NCI-H2171 treated with DMSO at 0.1 percent for 48 hours (cell line): ENCODE measurements at places on chromosomes 13 and 19.
A peak's percentile ranks its signal among the peaks of the same experiment; 100 is the strongest.

- no peak for DNase-seq
Observed at GRCh38 chr13:107275945-107276614, 708.1 kb upstream of the ARGLU1 start.

DNA sequence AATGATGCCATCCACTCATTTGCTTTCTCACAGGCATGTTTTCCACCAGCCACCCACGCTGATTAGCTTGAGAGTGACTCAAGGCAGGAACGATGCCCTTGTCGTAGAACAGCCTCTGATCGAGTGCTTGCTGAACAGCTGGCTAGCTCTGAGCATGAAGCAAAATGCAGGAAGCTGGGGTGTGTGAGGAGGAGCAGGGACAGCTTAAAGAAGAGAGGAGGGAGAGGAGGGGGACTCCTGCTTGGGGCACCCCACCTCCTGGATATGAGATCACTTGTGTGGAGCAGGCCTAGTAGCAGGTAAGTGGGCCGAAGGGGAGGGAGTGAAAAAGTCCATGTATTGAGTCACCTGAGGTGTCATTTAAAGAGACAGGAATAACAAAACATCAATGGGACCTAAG lies 48.8 kb downstream of the IRS2 start:
- no peak for DNase-seq

DNA sequence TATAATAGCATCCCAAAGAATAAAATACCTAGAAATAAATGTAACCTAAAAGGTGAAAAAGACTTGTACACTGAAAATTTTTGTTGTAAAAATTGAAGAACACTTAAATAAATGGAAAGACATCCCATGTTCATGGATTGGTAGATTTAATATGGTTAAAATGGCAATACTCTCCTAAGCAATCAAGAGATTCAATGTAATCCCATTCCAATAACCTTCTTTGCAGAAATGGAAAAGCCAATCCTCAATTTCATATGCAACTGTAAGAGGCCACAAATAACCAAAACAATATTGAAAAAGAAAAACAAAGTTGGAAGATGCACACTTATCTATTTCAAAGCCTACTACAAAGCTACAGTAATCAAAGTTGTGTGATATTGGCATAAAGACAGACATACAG lies 17.7 kb downstream of the DZIP1 start:
- DNase-seq, result no peak

- DNase-seq, result no peak
Observed at GRCh38 chr19:23470873-23471545, 75.7 kb upstream of the ZNF91 start.

GRCh38 chr19:6514089-6514488 lies 12.0 kb upstream of the TUBB4A start:
- no peak for DNase-seq

- DNase-seq, result no peak
Observed at GRCh38 chr19:52898101-52898500, 666 bp upstream of the ZNF320 start.

GRCh38 chr13:67772807-67773453 lies 542.8 kb upstream of the PCDH9 start:
- no peak for DNase-seq

- DNase-seq, result no peak
Observed at GRCh38 chr19:719636-720344, 11.1 kb downstream of the PALM start.

DNA sequence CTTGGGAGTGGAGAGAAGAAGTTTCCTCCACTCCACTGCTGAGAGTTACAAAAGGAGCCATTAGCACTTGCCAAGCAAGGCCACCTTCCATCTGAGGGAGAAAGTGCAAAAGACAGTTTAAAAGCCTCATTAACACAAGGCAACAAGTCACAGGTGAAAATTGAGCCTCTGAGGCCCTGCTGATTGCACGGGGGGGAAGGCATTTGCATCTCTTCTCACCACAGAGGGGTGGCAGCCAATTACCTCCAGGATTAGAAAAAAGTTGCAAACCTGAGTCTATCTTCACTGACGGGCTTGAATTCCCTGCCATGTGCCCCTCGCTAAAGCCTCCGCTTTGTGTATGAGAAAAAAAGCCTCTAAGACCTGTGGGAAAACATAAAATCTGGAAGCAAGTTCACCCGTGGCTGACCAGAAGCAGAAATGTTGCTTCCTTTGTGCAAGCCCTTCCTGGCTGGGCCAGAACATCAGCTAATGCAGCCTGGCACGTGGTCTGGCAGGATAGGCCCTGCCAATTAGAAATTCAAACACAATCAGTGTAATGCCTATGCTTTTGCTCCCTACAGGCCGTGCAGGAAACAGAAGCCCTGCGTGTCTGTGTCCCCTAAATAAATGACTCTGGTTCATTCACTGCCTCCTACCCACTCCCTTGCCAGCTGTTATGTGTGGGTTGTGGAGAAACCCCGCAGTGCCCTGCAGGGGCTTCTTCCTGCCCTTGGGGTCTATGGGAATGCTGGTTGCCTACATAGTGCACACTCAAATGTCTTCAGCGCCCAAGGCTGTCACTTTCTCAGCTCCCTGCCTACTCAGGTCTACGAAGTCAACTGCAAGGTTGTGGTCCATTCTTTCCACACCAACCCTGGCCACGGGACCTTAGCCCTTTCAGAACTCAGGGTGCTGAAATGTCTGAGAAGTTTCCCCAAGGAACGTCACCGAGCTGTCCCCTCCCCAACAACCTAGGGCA lies 150.2 kb downstream of the UQCRFS1 start:
- DNase-seq, result no peak

DNA sequence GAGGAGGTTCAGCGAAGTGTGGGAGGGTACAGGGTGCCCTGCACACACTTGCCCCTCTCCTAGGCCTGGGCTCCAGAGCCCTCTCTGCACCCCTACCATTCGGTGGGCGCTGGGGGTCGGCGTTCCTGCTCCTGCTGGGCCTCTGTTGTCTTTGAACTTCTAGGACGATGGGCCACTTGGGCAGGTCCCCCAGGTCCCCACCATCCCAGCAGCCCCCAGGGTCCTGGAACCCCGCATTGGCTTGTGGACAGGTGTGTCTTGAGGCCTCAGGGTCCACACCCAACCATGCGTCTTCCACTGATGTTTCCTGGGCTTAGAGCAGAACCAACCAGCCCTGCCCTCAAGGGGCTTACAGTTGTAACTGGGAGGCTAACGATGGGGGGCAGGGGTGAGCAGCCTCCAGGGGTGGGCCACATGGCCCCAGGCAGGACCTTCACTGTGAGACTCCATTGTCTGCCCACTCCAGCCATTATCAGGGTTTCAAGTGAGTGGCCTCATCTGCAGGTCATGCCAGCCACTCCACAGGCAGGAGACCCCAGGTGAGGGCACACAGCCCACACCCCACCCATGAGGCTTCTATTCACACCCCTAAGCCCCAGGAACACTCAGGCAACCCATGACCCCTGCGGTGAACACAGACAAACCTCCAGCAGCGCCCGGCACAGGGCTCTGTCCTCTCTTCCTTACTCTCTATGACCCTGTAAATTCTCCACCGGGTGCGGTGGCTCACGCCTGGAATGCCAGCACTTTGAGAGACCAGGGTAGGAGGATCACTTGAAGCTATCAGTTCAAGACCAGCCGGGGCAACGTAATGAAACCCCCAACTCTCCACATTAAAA lies 2.0 kb upstream of the KLF16 start:
- DNase-seq, result no peak

- peak; percentile 64 for DNase-seq
Observed at GRCh38 chr13:59771272-59771671, 392.5 kb downstream of the DIAPH3 start.

- DNase-seq, result peak; percentile 97
Observed at GRCh38 chr19:53520547-53521372, 17.2 kb upstream of the ZNF331 start.

GRCh38 chr13:70415136-70415535 lies 306.9 kb upstream of the KLHL1 start:
- no peak for DNase-seq
